Activated CD4-positive, alpha-beta memory T cell treated with anti-CD3 and anti-CD28 coated beads, Interleukin-2, amount 10 ng/mL, durations not matched to agents 7 days and 5 days (primary cell): ENCODE measurements at places on chromosomes 11 and 22. TPM values are rescaled to one million over a fixed set of nuclear protein-coding genes. Genes with fewer than 3 reads are reported as not detected.

CREBZF gene
- 68.4 TPM for total RNA-seq

ADORA2A gene
- 19.8 TPM for total RNA-seq

- no peak overlapping the region for H3K27ac ChIP-seq
- DNase-seq, result no peak
- H3K4me1 ChIP-seq, result peaks cover 24% of the 10 kb centered on the region
- H3K36me3 ChIP-seq, result peaks cover 90% of the 10 kb centered on the region
- no peak overlapping the region for H3K4me3 ChIP-seq
These were observed 106.4 kb downstream of the MICAL2 start for GRCh38 chr11:12216671-12217374.

GRCh38 chr22:47144791-47145425, 382.5 kb downstream of the TBC1D22A start:
- H3K4me3 ChIP-seq, result no peak overlapping the region
- H3K36me3 ChIP-seq, result no peaks in the 10 kb centered on the region
- H3K27me3 ChIP-seq, result no peaks in the 10 kb centered on the region
- DNase-seq, result no peak
- H3K4me1 ChIP-seq, result no peaks in the 10 kb centered on the region

DNA sequence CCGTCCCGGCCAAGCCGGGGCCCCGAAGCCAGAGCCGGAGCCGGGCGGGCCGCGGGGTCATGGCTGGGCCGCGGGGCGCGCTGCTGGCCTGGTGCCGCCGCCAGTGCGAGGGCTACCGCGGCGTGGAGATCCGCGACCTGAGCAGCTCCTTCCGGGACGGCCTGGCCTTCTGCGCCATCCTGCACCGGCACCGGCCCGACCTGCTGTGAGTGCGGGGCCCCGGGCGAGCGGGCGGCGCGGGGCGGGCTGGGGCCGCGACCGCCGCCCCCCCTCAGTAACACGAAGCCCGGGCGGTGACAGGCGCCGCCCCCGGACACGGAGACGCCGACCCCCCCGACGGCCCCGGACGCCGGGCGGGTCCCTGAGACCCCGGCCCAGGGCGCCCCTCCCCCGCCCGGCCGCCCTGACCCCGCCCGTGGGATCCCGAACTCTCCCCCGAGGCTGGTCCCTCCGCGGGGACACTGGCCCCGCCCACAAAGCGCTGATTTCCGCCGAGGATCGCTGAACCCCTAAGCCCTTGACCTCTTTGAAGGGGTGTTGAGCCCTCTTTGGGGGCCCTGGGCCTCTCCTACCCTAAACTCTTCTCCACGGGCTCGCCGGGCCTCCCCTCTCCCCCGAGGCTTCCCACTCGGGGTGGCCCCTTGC, 389 bp downstream of the MICALL1 start:
- peaks cover 24% of the 10 kb centered on the region for H3K4me1 ChIP-seq
- no peaks in the 10 kb centered on the region for H3K36me3 ChIP-seq
- DNase-seq, result peak; percentile 55
- H3K27me3 ChIP-seq, result no peaks in the 10 kb centered on the region
- peak overlapping the region; percentile 74 for H3K4me3 ChIP-seq

- no peak for DNase-seq
- no peaks in the 10 kb centered on the region for H3K4me1 ChIP-seq
- H3K27me3 ChIP-seq, result peaks cover 24% of the 10 kb centered on the region
- H3K4me3 ChIP-seq, result no peak overlapping the region
- no peaks in the 10 kb centered on the region for H3K36me3 ChIP-seq
- no peak overlapping the region for H3K27ac ChIP-seq
These were observed 13.8 kb upstream of the CLDN5 start for GRCh38 chr22:19537941-19538488.
